ENCODE measurements at places on chromosomes 1 and 21.

DNA sequence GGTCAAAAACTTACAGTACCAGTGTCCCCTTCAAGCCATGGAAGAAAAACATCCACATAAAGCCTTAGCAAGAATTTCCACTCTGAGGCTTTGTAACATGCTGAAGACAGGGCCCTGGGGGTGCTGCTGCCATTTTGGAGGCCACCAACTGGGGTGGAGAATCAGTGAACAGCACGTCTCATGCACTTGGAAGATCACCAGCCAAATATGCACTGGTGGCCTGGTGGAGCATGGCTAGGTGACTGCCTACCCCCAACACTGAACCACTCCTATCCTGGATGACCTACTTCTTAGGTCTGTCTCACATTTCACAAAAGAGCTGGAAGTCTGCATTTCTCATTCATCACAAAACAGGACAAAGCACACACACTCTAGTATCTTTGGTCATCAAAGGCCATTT lies 126.4 kb downstream of the COL24A1 start:
- DNase-seq: no peak

GRCh38 chr1:162629651-162630050 lies 2.6 kb upstream of the DDR2 start:
- no peak for DNase-seq

- DNase-seq: no peak
Measured at GRCh38 chr1:87983841-87984240, 655.2 kb downstream of the LMO4 start.

GRCh38 chr1:58465825-58466629 lies 80.5 kb downstream of the OMA1 start:
- no peak for DNase-seq

DNA sequence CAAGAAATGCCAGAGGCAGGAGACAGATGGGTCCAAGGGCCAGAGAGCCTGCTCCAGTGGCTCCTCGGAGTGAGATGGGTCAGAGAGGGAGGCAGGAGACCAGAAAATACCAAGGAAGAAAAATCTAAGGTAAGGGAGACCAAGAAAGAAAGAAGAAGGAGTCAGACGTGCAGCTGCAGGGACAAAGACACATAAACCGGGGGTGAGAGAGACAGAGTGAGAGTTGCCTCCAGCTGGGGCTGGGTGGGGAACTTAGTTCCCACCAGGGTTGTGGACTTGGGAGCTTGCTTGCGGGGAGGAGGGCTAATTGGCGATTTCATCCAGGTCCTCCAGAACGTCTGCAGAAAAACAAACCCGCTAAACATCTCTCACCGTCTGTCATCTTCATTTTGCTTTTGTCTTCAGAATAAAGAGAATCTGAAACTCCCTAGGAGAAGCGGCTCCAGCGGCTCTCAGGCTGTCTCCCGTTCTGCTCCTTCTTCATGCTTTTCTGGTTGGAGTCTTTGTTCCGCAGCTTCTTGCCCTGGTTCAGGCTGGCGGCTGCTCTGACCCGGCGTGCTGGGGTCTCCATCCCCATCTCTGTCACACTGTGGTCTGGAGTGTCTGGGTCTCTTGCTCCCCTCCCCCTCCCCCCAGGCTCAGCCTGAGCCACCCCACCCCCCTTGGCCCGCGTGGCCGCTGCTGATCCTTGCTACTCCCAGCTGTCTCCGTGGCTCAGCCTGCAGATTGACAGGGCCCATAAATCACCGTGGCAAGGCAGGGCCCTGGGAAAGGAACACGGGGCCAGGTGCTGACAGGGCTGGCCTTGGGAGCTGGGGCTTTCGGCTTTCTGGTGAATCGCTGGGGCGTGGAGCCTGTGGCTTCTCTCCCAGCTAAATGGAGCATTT lies 66.6 kb downstream of the UBIAD1 start:
- no peak for DNase-seq

DNA sequence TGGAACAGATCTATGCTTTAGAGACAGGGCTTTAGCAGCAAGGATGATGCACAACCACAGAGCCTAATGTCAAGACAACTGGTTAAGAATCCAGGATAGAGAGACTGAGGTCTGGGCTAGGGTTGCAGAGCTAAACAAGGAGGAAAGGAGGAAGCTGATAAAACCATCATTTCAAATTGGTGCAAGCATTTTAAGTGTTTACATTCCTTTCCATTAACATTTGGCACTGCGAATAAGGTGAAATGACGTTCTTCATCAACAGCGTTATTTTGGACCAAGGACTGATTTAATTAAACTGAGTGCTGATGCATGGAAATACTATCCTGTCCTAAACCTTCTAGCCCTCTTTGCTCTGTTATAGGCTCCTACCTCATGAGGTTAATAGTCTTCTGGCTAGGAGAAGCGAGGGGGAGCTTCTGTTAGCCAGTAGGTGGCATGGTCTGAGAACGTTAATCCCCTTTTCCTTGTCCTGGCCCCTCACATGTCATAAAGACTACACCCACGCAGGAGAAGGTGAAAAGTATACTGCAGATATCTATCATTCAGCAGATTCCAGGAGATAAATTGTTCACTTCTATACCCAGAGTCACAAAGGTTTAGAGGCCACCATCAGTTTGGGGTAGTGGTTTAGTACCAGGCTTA lies 7.6 kb upstream of the C1orf21 start:
- DNase-seq: no peak

DNA sequence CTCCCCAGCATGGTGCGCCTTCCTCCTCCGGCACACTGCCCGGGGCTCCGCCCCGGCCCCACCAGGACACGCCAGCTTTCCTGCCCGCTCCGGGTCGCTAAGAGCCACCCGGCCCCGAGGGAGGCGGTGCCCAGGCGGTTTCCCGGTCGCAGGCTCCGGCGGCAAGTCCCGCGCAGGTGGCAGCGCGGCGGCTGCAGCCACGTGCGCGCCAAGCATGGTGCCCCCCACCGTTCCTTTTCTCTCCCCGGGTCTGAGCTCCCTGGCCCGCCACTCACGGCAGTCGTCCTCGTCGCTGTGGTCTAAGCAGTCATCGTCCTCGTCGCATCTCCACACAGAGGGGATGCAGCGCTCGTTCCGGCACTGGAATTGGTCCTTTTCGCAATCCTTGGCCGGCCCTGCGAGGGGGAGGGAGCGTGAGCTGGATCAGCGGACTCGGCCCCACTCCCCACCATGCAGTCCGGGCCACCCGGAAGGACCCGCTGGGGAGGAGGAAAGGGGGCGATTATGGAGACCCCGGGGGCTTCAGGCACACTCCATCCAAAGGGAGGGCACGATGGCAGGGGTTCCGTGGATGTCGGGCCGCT lies 1.2 kb downstream of the LRP8 start:
- no peak for DNase-seq

DNA sequence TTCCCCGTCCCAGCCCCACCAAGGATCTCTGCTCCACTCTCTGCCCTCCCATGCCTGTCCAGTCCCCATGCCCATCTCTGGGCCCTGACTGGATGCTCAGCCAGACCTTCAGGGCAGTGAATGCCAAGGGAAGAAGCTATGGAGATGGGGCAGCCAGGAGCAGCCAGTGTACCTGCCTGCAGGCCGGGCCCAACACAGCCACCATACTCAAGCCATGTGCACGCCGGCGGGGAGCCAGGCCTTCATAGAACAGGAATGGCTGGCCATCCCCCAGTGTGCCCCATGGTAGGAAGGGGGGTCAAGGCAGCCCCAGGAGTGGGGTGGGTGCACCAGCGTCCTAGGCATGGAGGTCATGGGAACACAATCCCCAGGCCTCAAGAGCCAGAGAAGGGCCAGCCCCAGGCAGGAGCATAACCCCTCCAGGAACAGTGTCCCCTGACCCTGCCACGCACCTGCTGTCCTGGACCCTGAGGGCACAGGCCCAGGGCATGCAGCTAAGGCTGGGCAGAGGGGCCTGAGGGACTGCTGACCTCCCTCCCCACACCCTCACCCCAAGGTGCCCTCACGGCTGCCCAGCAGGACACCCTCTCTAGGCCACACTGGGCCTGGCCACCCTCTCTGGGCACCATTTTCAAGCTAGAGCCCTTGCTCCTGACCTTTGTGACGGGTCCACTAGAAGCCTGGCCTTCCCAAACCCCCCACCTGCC lies 20.3 kb upstream of the ARF1 start:
- no peak for DNase-seq

GRCh38 chr1:229579059-229579673 lies 20.7 kb upstream of the ABCB10 start:
- no peak for DNase-seq

DNA sequence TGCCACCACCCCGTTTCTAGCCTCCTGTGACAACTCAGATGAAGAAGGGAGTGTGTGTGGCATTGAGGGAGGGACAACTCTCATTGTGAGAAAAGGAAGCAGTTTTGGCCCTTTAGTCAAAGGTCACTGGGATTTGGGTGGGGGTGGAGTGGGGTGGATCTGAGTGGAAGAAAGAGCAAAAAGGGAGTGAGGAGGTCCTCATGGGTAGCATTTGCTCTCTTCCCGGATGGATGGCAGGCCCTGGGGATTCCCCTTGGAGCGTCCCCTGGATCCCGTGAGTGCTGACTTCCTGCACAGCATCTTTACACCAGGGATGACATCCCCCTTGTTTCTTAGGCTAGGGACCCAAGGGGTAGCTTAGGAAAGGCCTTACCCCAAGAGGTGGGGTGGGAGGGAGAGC lies 460 bp downstream of the SERPINC1 start:
- no peak for DNase-seq

DNA sequence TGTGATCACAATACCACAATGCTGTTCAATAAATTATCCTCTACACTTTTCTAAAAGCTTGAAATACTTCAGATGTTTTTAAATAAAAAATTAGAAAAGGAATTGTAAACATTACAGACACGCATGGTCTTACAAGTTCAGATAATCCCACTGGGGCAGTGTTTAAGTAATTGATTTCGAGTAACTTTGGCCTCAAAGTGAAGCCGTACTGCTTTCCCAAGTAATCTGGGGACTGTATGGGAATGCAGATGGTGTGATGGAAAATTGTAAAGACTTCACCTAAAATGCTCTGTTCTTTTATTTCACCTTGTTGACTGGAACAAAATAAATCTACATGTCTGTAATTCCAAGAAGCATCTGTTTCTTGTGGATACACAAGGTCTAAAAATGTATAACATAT lies 401.7 kb upstream of the LYPLAL1 start:
- no peak for DNase-seq

DNA sequence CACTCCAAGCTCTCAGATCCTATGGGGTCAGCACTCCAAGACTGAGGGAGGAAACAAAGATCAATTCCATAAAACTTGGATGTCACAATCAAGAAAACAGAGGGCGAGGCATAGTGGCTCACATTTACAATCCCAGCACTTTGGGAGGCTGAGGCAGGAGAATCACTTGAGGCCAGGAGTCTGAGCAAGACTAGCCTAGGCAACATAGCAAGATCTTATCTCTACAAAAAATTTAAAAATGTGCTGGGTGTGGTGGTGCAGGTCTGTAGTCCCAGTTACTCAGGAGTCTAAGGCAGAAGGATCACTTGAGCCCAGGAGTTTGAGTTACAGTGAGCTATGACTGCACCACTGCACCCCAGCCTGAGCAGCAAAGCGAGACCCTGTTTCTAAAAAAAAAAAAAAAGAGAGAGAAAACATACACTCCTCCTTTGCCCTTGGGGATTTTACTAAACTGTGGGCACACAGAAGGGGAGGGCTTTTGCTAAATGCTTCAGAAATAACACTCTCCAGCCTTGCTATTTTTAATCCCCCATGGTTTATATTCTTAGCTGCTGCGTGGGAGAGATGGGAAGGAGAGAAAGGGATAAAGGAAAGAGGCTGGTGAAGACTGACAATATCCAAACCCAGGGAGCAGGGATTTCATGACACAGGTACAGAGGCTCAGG lies 18.1 kb downstream of the ARHGEF2 start:
- no peak for DNase-seq

DNA sequence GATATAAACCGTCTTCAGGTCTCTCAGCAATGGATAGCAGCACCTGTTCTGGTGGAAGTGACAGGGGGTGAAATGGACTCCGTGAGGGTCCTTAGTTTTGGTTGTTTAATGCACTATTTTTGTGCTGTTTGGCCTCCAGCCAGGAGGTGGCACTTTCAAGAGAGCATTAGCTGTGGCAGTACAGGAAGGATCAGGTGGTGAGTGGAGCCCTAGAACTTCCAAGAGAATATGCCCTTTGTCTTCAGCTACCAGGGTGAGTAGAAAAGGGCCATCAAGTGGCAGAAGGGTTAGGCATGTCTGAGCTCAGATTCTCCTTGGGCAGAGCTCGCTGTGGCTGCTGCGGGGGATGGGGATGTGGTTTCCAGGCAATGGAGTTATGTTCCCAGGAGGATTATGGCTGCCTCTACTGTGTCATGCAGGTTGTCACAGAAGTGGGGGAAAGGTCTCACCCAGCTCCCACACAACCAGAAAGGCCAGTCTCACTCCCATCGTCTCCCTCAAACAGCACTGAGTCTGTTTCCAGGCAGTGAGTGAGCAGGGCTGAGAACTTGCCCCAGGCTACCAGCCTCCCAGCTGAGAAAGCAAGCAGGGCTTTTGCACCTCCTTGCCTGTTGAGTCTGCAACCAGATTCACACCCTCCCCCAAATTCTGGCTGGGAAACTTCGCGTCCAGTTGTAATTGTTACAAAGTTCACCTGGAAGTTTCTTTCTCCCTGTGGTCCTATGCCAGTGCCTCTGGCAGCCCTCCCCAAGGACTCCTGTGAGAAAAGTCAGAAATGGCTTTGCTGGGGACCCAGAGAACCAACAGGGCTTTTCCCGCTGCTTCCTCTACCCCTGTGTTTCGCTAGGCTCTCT lies 39.1 kb upstream of the TTLL7 start:
- DNase-seq: no peak

DNA sequence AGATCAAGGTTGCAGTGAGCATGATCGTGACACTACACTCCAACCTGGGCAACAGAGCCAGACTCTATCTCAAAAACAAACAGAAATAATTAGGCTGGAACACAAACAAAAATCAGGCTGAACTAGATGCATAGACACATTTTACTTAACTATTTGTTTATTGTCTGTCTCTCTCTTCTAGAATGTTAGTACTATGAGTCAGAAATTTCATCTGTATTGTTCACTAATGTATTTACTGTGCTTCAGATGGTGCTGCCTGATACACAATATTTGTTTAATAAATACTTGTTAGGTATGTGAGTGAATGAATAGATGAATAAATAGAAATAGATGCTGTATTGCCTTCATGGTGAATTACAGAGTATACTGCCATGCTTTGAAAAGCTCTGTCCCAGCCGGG lies 6.0 kb upstream of the LIN28A start:
- DNase-seq: no peak

DNA sequence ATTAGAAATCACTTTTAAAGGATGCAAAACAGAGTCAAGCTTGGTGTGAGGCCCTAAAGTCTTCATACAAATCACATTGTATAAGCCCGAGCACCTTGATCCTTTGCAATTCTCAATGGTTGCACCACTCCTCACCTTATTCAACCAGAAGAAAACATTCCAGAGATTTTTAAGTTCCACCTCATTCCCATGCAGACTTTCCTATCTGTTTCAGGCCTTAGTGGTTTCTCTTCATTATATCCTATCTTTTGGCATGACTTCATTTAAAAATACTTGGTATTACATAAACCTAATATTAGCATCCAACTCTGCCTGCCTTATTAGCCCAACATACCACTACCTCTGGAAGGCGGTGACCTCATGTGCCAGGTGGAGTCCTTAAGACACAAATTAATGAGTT lies 9.3 kb upstream of the GREM2 start:
- no peak for DNase-seq

- DNase-seq: no peak
Measured at GRCh38 chr1:213296558-213296957, 245.5 kb downstream of the RPS6KC1 start.

Measured in cerebellar nuclear complex (tissue), 1 donor.